ENCODE measurements at places on chromosomes 5 and 9.

DNA sequence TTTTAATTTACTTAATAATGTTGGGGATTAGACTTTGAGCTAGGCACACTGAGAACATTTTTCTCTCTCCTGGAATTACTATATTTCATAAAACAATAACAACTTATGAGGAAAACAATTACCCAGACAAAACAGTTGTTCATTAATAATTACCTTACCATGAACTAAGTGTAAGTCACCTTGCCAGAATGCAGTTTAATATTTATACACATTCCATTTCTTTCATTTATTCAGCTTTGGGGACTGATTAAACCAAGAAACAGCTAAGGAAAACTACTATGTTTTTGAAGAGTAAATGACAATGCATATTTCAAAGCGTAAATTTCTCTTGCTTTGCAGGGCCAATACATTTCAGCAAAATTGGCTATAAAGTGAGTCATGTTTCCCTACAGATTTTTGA, 616.2 kb downstream of the PRELID2 start:
- no peak for DNase-seq

DNA sequence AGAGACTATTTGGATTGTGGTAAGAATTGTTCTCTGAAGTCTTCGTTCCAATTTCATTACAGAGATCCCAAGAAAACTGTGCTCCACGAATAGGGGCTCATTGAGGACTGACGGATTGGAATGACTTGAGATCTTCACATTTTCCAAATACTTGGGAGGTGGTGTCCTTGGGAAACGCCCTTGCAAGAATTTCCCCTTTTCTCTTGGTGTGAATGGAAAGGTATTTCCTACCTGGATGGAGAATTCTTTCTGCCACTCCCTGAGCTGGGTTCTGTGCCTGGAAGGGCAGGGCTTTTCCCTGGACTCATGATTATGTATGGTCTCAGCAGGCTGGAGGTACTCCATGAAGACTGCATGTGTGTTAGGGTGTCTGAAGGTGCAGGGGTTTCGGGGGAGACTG, 53.9 kb downstream of the SNX18 start:
- DNase-seq: no peak

DNA sequence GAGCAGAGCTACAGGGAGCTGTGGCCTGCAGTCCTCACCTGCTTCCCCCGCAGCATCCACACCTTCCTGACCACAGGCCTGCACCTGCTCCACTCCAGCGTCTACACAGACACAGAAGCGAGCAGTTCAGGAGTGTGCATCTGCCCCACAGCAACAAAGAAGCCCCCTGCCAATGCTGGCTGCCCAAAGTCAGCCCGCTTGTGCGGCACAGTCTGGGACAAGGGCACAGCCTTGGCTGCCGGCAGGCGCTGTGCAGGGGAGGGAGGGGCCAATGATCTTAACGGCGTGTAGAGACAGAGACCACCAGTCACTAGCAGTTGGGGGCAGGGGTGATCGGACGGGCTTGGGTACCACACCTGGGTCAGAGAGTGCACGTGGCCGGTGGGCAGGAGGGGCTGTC, 6.6 kb downstream of the BRD9 start:
- DNase-seq: no peak

- DNase-seq: no peak
Measured at GRCh38 chr5:71663191-71663969, 55.7 kb upstream of the CARTPT start.

DNA sequence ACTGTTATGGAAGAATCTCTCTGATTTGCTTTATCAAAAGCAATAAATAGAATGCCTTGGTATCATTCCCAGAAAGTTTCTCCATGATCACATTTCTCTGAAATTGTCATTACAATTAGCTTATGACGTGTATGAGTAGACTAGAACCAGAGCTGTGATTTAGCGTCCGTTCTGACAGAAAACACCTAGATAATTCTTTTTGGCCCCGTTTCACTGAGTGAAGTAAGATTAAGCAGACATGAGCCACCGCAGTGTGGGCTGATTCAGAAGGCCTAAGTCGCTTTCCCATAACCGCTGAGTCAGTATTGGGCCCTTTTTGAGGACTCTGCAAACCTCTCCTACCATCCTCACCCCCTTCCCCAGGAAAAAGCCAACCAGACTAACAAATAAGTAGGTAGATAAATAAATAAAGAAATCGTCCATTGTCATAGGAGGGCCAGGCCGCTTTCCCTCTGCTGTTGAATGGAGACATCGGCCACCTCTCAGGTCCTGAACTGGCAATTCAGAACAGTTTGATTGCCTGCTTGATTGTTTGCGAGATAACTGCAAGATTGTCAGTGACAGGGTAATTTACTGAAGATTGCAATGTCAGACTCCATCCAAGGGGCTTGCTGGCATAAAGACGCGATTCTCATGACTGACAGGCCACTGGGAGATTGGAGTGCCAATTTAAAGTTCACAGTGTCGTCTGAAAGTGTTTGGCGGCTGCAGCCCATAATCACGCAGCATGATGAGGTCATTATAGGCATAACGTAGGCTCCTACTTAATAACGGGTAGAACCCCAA, 105.0 kb upstream of the WWC1 start:
- no peak for DNase-seq

DNA sequence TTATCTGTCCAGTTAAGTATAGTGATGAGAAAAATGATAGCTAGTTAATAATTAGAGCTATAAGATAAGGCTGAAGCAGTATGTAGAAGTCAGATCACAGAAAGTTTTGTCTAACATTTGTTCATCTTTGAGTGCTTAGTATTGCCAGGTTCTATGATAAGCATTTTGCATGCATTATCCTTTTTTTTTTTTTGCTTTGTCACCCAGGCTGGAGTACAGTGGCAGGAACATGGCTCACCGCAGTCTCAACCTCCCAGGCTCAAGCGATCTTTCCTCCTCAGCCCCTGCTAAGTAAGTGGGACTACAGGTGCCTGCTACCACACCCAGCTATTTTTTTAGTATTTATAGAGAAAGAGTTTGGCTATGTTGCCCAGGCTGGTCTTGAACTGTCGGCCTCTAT, 17.5 kb downstream of the BAAT start:
- no peak for DNase-seq

DNA sequence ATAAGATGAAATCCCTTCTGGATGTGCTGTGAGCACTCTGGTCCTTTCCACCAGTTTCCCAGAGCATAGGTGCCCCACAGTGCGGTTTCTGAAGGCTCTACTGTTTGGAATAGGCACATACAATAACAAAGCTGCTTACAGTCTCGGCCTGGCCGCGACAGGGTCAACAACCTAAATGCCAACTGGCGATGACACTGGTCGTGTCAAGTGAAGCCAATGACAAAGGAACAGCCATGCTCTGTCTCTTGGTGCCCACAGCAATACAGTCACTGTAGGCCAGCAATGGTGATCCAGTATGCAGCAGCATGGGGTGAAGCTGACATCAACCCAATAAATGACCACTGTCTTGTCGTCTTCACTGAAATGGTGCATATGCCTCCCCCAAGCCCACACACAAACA, 47.8 kb upstream of the EQTN start:
- DNase-seq: no peak

- no peak for DNase-seq
Measured at GRCh38 chr9:126147186-126147935, 179.3 kb upstream of the MVB12B start.

GRCh38 chr5:175850119-175850845, 21.1 kb upstream of the CPLX2 start:
- no peak for DNase-seq

- DNase-seq: no peak
Measured at GRCh38 chr9:114355821-114356220, 26.2 kb downstream of the ORM2 start.

DNA sequence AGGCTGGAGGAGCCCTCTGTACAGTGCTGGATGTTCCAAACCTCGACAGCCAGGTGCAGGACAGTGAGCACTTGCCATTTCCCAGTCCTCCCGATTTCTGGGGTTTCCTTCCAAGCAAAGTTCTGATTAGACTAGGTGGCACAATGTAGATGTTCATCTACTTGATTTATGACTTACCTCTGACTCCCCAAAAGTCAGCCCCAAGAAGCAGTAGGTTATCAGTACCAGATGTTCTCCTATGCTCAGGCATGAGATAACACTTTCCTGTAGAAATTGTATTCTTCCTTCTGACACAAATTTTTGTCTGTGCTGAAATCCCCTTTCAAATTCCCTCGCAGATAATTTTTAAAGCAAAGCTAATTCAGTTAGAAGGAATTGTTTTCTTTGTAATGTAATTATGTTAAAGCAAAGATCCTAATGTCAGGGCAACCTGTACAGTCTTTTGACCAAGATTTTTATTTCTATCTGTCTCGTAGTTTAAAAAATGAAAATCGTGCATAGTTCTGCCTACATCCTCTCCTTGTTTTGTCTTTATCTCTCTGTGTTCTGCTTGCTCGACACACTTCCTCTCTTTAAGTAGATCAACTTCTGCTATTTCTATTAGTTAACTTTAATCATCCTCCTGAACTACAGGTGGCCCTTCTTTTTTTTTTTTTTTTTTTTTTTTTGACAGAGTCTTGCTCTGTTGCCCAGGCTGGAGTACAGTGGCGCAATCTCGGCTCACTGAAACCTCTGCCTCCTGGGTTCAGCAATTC, 102.4 kb upstream of the PJA2 start:
- no peak for DNase-seq

DNA sequence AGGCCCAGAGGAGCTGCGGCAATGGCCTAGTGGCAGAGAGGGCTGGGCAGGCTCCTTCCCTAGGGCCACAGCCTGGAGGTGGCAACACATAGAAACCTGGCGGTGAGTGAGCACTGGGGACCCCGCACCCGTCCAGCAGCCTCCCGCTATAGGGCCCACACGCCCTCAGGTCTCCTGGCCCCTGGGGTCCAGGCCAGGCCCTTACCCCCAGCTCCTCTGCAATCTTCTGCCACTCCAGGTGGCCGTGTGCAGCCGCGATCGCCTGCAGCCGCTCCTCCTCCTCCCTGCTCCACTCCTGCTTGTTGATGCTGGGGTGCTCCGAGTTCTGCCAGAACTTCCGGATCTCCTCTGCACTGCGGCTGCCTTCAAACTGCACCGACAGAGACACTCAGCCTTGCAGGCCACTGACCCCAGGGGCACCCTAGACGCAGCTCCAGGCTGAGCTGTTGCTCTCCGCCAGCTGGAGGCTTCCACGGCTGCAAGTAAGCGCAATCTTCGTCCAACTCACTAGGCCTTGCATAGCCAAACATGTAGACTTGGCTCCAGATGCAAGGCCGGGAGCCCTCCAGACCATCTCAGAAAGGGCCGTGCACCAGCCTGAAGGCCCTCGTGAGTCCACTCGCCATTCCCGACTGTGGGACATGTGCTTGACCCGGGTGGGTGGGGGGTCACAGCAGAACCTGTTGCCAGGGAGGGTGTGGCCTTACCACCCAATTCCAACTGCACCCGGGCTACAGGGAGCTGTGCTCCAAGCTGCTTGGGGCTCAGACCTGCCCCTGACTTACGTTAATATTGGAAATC, 8.0 kb downstream of the SNAPC4 start:
- no peak for DNase-seq

DNA sequence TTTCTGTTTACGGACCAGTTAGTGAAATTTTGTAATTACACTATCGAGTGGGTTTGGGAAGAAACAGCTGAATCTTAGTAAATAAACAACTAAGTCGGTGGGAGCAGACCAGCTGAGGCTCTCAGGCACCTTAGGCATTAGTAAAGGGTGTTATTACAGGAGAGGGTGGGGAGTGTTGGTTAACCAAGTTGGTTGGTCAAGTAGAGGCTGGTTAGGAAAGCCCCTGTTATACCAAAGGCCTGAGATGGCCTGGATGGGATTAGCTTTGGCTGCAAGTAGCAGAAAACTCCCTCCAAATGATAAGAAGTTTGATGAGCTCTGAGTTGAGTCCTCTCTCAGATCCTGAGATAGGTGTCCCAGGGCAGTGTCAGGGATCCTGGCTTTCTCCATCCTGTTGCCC, 81.3 kb downstream of the PPARGC1B start:
- no peak for DNase-seq

- DNase-seq: no peak
Measured at GRCh38 chr5:59763541-59763940, 130.0 kb downstream of the PDE4D start.

GRCh38 chr9:98796364-98797101, at the start of gene ANKS6:
ANKS6 (minus strand) TSS chr9:98796555; CDS start chr9:98796491, 64 bp downstream.
- DNase-seq: peak; percentile 79

- no peak for DNase-seq
Measured at GRCh38 chr9:135065151-135065550, 22.3 kb upstream of the OLFM1 start.

GRCh38 chr5:115774684-115775083, 41.8 kb downstream of the CDO1 start:
- DNase-seq: no peak

DNA sequence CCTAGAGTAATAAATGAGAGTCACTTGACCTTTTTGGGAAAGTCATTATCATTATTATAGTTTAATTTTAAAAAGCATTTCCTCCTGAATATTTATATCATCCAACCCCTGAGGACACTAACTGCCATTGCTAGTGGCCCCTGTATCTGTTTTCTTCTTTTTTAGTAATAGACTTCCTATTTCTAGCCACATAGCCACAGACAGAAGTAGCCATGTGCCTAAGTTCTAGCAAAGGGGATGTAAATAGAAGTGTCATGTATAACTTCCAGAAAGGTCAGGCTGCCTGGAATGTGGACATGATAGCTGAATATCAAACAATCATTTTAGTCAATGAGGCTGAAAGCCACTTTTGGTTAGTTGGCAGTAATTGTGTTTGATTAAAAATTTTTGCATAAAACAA, 37.5 kb upstream of the IQGAP2 start:
- no peak for DNase-seq

GRCh38 chr5:94945656-94946055, 327.2 kb downstream of the SLF1 start:
- DNase-seq: no peak

- DNase-seq: peak; percentile 82
Measured at GRCh38 chr9:93670208-93671019, 94.0 kb downstream of the PHF2 start.

DNA sequence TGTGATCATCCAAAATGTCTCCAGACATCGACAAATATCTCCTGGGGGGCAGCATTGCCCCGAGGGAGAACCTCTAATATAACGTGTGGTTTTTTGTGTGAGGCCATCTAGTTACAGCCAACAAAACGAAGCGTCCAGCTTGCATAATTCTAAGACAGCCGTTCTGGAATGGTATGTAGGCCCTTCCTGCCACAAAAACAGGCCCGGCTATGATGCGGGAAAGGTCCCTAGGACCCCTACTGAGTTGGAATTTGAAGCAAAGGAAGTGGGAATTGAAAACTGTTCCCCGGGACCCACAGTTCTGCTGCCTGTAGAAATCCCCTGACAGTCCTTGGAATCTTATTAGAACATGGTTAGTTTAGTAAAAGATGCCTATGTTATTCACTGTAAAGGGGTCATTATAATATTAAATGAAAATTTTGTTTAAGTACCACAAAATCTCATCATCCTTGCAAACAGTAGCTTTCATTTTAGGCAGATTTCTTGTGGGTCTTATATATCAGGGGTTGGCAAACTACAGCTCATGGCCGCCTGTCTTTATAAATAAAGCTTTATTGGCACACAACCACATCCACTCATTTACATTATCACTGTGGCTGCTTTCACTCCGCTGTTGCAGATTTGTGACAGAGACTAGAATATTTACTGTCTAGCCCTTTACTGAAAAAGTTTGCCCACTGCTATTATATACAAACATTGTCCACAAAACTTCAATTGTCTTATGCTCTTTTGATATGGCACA, 70.7 kb downstream of the MSX2 start:
- DNase-seq: no peak

GRCh38 chr5:163347671-163348070, 89.7 kb upstream of the CCNG1 start:
- DNase-seq: peak; percentile 81

GRCh38 chr9:130988905-130989304, 20.1 kb upstream of the LAMC3 start:
- DNase-seq: no peak

GRCh38 chr5:174204535-174205313, 159.2 kb downstream of the NSG2 start:
- DNase-seq: no peak

- no peak for DNase-seq
Measured at GRCh38 chr9:97604901-97605645, 28.1 kb downstream of the TSTD2 start.

All from A673 (cell line).